Muscle of leg (tissue), 16 donors: ENCODE measurements at places on chromosomes 2 and 18.
A peak's percentile ranks its signal among the peaks of the same experiment; 100 is the strongest.

GRCh38 chr2:26848336-26849055 is 564 bp downstream of the DPYSL5 start:
- no peak for DNase-seq

DNA sequence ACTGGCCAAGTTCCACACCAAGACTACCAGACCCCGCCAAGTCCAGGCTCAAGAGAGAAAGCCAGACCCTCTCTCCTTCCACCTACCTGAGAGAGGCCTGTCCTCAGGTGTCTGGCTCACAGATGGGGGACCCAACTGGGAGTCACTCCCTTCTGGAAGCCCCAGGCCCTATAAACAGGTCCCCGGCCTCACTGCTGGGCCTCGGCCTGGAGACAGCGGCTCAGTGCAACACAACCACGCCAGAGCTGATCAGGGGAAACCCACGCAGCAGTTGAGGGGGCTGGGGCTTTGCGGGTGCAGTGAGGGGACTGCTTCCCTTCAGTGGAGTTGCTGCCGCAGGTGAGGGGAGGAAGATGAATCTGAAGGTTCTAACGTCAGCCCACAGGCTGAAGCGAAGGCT is 22.8 kb upstream of the C1QL2 start:
- no peak for DNase-seq

DNA sequence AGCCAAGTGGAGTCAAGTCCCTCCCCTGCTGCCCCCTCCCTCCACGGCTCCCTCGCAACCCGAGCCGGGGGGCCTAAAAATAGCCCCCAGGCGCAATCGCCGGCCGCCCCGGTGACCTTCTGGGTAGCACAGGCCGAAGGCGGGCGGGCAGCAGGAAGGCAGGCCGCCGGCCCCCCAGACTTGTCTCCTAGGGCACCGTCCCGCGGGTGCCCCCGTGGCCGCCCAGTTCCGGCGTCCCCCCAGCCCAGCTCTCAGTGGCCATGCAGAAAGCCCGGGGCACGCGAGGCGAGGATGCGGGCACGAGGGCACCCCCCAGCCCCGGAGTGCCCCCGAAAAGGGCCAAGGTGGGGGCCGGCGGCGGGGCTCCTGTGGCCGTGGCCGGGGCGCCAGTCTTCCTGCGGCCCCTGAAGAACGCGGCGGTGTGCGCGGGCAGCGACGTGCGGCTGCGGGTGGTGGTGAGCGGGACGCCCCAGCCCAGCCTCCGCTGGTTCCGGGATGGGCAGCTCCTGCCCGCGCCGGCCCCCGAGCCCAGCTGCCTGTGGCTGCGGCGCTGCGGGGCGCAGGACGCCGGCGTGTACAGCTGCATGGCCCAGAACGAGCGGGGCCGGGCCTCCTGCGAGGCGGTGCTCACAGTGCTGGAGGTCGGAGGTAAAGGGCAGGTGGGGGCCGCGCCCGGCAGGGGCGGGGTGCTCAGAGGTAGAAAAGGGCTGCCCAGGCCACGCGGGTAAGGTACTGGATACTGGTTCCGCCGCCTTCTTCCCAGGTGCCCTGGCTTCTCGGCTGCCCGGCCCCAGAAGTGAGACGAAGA is at the start of gene SPEG:
Gene SPEG, plus strand, starts transcription at position 126 of the 808 bp plus-strand sequence. Its CDS starts 135 bp downstream, at position 261.
- DNase-seq: no peak

- peak; percentile 35 for DNase-seq
Observed at GRCh38 chr2:120749506-120750431, 14.1 kb downstream of the GLI2 start.

GRCh38 chr2:6454286-6454990 is 411.3 kb downstream of the CMPK2 start:
- no peak for DNase-seq

DNA sequence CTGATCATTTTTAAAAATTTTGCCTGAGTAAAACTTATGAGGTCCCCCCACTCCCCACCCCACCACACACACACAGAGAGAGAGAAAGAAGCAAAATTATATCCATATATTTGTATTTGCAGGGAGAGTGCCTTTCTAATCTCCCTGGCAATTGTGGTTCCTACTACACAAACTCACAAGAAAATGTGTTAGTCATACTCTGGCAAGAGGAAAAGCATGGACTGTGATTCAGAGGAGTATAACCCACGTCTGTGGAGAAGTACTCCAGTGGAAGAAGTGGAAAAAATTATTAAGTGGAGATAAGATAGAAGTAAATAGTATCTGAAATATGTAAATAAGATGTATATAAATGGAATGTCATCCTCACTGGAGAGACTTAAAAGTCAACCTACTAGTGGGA is 114.0 kb downstream of the DSEL start:
- no peak for DNase-seq

DNA sequence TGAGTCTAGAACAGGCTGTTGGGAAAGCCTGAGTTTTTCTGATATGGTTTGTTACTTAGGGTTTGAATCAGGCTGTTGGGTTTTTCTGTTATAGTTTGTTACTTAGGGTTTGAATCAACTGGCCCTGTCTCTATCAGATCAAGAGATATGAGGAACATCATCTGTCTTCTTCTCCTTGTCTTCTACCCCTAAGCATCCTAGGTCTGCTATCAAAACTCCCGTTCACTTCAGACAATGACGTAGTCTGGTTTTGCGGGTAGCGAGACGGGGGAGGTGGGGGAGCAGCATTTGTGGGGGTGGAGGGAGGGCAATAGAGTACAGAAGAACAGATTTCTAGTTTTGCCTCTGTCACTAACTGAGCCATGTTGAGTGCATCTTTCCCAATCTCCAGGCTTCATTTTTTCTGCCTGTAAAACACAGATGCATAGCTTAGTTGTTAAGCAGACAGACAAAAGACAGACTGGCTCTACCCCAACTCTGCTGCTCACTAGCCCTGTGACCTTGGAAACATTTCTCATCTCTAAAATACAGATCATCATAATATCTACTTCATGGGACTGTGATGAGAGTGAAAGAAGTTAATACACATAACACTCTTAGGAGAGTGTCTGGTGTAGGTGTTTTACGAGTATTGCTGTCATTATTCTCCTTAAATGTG is 9.1 kb downstream of the TNP1 start:
- DNase-seq: peak; percentile 48

- peak; percentile 64 for DNase-seq
Observed at GRCh38 chr2:189466656-189467055, 25.4 kb downstream of the WDR75 start.
